Natural killer cell treated with Interleukin-12 subunit alpha and Interleukin-12 subunit beta and Interleukin-15 and Interleukin-18, amount 100 ng/mL, for 72 hours (primary cell): ENCODE measurements at places on chromosomes 1 and 21. TPM values are rescaled to one million over a fixed set of nuclear protein-coding genes. Genes with fewer than 3 reads are reported as not detected.

DNA sequence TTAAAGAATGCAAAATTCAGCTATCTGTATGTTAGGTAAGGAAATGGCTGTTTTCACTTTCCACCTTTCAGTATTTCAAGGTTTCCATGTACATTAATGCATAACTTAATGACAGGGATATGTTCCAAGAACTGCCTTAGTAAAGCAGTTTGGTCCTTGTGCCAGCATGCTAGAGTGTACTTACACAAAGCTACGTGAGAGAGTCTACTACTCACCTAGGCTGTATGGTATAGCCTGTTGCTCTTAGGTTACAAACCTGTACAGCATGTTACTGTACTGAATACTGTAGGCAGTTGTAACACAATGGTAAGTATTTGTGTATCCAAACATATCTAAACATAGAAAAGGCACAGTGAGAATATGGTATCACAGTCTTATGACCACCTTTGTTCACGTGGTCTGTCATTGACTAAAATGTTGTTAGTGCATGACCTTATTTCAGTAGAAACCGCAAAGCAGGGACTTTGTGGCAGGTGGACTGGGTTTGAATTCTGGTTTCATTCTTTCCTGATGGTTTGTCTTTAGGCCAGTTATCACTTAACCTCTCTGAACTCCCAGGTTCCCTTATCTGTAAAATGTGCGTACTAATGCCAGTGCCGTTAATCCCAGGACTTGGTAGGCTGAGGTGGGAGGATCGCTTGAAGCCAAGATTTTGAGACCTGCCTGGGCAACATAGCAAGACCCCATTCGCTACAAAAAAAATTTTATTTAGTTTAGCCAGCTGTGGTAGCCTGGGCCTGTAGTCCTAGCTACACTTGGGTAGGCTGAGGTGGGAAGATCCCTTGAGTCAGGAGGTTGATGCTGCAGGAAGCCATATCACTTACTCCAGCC, 4.9 kb downstream of the SMYD2 start:
- DNase-seq: no peak

DNA sequence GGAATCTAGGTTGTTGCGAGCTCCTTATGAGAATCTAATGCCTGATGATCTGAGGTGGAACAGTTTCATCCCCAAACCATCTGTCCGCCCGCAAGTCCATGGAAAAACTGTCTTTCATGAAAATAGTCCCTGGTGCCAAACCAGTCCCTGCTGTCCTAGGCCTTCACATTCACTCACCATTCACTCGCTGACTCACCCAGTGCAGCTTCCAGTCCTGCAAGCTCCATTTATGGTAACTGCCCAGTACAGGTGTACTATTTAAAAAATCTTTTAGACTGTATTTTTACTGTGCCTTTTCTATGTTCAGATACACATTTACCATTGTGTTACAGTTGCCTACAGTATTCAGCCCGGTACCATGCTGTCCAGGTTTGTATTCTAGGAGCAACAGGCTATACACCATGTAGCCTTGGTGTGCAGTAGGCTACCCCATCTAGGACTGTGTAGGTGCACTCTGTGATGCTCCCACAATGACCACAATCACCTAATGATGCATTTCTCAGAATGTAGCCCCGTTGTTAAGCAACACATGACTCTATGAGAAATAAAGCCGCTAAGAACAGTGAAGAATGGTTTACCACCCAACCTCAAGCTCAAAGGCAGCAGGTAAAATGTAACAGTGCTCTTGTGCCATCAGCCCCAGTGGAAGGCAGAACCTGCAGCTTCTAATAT, 2.4 kb downstream of the ECHDC2 start:
- no peak for DNase-seq

DNA sequence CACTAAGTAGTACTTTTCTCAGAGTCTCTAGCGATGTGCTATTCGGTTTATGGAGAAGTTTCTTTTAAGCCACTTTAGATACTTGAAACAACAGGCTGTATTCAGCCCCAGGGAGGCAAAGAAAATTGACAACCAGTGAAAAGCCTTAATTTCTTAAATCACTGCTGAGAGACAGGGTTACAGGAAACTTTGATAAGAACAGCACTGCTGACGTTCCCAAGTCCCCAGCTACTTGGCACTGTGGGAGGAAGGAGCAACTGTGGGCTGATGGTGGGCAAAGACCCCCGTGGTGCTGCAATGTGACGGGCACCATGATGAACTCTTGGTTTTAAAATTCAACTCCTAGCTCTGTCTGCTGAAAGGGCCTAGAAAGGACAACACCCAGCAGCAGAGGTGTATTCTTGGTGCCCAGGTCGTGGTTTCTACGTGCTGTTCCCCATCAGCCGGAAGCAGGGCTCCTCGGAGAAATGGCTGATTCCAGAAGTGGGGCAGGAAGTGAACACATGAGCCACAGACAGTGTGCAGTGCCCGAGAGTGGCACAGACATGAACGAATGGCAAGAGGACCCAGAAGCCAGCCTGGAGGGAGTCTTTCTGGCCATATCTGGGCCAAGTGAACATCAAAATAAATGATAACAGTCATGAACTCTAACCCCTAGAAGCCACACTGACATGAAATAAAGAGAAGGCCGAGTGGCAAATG, 5.3 kb downstream of the PTTG1IP start:
- DNase-seq: no peak

- DNase-seq: no peak
These were observed 151.1 kb downstream of the GABPA start for GRCh38 chr21:25885880-25886279.

GRCh38 chr1:90973897-90974798, 47.7 kb downstream of the ZNF644 start:
- no peak for DNase-seq

DNA sequence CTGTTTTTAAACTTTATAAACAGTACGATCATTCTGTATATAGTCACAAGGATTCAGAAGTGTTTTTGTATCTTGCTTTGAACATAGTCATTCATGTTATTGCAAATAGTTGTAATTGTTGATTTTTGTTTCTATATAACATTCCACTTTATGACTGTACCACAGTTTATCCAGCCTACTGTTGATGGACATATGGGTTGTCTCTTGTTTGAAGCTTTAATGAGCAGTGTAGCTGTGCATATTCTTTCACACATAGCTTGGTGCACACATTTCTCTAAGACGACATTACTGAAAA, 6.1 kb downstream of the CD101 start:
- no peak for DNase-seq

DNA sequence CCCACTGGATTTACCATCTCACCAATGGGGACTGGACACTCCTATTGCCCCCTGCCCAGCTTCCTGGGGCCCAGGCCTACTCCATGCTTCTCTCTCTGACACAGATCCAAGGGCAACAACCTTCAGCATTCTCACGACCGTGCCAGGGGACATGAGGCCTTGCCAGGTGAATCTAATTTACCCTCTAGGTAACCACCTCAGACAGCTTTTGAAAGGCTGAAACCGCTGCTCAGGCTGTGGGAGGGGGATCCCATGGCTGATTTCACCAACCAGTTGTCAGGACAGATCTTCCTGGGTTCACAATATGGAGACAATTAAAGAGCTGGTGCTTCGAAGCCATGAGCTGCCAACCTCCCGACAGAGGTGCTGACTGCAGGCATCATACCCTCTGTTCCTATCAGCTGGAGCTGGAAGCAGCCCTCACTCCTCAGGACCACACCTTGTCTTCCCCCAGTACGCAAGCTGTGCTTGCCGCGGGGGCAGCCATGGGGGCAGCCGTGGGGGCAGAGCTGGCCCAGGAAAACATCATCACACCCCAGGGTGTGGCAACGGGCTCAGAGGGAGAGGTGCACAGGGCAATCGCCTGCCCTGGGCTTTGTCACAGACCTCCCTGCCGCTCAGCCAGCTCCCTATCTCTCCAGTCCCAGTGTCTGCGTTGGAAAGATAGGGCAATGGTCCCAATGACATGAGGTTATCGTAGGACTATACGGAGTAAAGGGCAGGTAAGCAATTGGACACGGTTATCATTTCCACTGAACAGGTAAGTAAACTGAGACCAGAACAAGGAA, 120.2 kb downstream of the DMRTB1 start:
- DNase-seq: peak; percentile 2

- no peak for DNase-seq
These were observed 43.9 kb downstream of the SWT1 start for GRCh38 chr1:185200889-185201288.

DNA sequence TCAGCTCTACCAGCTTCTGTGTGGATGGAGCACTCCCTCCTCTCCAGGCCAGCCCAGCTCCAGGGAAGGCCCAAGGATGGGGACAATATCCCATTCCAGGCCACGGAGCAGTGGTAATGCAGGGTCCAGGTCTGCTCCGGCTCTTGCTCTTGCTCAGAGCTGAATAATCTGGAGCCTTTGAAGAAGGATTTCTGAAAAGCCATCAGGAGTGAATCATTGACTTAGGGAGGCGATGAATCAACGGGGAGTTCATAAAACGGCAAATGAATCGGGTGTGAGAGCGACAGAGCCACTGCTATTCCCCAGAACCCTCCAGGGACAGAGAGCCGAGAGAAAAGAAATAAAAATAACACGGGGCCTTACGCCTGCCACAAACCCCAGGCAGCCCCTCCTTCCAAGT, 7.7 kb downstream of the POU3F1 start:
- DNase-seq: no peak

DNA sequence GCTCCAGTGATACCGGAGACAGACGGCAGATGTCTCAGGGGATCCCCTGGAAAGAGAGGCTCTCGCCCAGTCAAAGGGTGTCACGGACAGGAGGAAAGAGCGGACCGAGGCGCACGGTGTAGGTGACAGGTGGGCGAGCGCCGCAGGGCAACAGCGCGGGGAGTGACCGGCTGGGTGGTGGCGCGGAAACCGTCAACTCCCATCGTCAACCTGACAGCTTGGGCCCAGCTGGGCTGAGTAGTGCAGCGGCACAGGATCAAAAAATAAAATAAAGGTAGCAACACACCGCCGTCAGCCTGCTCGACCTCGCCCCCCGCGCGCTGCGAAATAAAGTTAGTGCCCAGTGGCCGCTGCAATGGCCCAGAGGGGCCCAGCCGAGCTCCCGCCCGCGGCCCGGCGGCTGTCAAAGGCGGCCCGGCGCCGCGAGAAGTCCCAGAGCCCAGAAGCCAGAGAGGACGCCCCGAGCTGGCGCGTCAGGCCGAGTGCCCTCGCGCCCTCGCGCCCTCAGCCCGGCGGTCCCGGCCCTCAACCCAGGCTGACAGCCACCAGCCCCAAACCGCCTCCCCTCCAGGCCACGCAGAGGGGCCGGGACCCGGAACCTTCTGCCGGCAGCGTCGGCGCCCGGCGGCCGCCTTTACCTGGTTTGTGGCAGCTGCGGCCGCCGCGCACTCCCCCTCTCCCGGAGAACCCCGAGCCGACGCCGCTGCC, at the start of gene LYST:
Gene LYST, minus strand, starts transcription at position 702 of the 708 bp plus-strand sequence. CDS start 36,489 bp downstream, outside the sequence.
- peak; percentile 82 for DNase-seq

DNA sequence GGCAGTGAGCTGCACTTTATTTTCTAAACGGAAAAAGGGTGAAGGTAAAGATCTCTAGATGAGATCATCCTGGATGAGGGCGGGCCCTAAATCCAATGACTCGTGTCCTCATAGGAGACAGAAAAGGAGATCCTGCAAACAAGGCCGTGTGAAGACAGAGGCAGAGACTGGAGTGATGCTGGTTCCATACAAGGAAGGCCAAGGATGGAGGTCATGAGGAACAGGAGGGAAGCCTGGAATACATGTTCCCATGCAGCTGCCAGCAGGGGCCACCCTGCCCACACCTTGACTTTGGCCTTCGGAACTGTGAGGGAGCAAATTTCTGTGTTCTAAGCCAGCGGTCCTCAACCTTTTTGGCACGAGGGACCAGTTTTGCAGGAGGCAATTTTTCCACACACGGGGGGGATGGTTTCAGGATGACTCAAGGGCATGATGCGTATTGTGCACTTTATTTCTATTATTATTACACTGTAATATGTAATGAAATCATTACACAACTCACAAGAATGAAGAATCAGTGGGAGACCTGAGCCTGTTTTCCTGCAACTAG, 94.3 kb downstream of the PSMG1 start:
- DNase-seq: no peak

DNA sequence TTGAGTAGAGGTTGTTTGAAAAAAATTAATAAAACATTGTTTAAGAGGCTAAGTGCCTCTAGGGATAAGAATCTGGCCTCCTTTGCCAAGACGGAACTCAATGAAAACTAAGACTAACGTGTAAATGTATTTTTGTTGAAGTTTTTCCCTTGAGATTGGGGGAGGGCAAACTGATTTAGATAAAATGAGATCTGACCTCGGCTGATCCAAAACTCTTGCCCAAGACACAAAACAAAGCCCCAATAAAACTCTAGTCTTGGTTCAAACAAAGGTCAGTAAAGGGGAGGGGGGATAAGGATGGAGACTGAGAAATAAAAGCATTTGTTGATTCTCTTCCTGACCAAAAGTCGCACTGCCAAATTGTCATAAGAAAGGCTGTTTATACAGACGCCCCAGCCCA, 134.8 kb upstream of the DPT start:
- DNase-seq: no peak

DNA sequence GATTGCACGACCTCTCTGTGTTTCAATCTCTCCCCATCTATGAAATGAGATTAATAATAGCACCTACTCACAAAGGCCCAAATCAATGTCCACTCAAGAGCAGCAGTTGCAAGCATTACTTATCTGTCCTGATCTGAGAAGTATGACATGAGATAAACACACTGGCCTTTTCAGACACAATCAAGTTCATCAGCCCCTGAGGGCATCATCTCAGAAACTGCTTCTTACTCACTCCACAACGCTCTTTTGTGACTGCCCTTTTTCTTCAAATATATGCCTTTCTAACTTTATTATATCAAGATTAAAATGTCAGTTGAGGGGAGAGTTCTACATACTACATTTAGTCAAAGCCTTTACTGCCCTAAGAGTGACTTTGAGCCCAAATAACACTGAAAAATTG, 371.9 kb upstream of the SPAG17 start:
- DNase-seq: no peak

- DNase-seq: peak; percentile 29
These were observed 760 bp upstream of the GJC2 start for GRCh38 chr1:228148935-228149405.

- no peak for DNase-seq
These were observed 124.5 kb downstream of the IGSF21 start for GRCh38 chr1:18232052-18232451.

- DNase-seq: no peak
These were observed 4.9 kb downstream of the PLCH2 start for GRCh38 chr1:2480986-2481364.

AKR7A3 gene
- 2.0 TPM for total RNA-seq

VHLL gene
- not detected for total RNA-seq

SPRR1B gene
- total RNA-seq: not detected

FBXO44 gene
- total RNA-seq: 45.4 TPM

ZNF695 gene
- 0.33 TPM for total RNA-seq

CLDN17 gene
- not detected for total RNA-seq

BMP8A gene
- 0.24 TPM for total RNA-seq

FAM177B gene
- total RNA-seq: not detected

OPRD1 gene
- not detected for total RNA-seq

AGRN gene
- 9.3 TPM for total RNA-seq

AMY1A gene
- not detected for total RNA-seq
